ENCODE measurements at places on chromosomes 3 and 15. TPM values are rescaled to one million over a fixed set of nuclear protein-coding genes. Genes with fewer than 3 reads are reported as not detected.

- no peaks in the 10 kb centered on the region for H3K4me1 ChIP-seq
- no peak overlapping the region for H3K27ac ChIP-seq
- H3K36me3 ChIP-seq = no peaks in the 10 kb centered on the region
These were observed 22.6 kb downstream of the FAM174B start for GRCh38 chr15:92633001-92633400.

DNA sequence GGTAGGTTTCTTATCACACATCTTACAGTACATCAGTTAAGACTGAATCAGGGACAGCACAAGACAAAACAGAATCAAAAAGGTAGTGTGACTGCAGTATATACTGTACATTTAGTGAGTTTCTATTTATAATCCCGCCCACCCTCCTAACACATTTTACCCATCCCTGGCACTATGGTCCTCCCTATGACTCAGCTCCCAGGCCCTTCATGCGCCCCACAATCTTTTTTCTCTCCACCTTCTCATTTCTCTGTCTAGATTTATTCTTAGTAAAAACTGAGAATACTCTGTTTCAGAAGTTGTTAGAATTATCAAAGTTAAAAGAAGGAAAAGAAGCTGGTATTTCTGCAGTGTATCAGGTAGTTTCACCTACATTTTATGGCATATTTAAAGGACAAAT lies 427.3 kb downstream of the CNTN4 start:
- no peak overlapping the region for H3K27ac ChIP-seq
- no peaks in the 10 kb centered on the region for H3K4me1 ChIP-seq
- DNase-seq = no peak
- no peaks in the 10 kb centered on the region for H3K36me3 ChIP-seq
- no peak overlapping the region for H3K4me3 ChIP-seq

DNA sequence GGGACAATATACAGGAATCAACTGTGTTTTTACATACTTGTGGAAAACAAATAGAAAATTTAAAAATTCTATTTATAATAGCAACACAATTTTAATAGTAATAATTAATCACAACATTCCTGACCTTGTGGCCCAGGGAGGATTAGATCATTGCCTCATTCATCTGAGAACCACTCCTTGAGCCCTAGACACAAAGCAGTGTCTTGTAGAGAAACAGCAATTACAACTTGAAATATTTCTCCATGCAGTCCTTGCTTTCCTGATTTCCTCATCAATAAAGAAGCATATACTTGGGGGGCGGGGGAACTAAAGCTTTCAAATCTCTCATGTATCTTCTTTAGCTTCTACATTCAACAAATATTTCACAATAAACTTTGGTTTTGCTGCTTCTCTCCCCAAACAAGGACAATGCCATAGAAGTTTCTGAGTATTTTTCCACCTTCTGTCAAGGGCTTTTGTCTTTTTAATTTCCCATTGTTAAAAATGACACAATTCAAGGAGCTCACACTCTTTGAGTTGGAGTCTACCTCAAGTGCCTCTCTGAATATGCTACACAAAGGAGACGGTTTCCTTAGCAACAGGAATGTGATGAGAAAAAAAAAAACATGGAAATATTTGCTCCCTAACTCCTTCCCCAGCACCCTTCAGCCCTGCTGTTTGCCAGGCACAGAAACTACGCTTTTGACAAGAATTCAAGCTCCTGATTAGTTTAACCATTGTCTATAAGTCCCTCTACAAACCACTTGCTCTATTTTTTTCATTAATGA lies 118.8 kb downstream of the ARPP21 start:
- H3K4me3 ChIP-seq = no peak overlapping the region
- no peaks in the 10 kb centered on the region for H3K27me3 ChIP-seq
- no peak overlapping the region for H3K27ac ChIP-seq
- H3K36me3 ChIP-seq = no peaks in the 10 kb centered on the region

Gene COLQ
- 1.9 TPM for total RNA-seq

Gene SAMD7
- not detected for total RNA-seq
